ENCODE measurements at places on chromosomes 6 and 20. TPM values are rescaled to one million over a fixed set of nuclear protein-coding genes. Genes with fewer than 3 reads are reported as not detected.

The XRN2 gene
- 18.4 TPM for total RNA-seq

GRCh38 chr20:53048387-53048786 is 76.2 kb downstream of the TSHZ2 start:
- no peak for DNase-seq

The FAM184A gene
- 3.8 TPM for total RNA-seq

The PRND gene
- total RNA-seq = not detected

DNA sequence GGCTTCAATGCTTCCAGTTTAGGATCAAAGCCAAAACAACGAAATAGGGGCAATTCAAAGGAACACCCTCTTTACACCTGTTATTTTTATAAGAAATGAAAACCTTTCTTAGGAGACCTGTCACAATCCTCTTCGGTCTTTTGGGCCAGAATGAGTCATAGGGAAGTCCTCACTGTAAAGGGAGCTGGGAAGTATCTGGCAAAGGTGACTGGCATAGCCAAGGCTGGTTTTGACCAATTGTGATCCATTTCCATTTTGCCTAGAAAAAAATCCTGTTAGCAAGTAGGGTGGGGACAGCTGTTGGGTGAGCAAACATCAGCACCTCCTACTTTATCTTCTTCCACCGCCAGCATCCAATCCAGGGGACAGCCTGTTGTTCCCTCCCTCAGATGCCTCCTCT is 343.2 kb upstream of the SULF2 start:
- no peak for DNase-seq

The CLIC1 gene
- 37.7 TPM for total RNA-seq

The PARD6B gene
- total RNA-seq = 10.9 TPM

The SLC35F1 gene
- total RNA-seq = not detected

DNA sequence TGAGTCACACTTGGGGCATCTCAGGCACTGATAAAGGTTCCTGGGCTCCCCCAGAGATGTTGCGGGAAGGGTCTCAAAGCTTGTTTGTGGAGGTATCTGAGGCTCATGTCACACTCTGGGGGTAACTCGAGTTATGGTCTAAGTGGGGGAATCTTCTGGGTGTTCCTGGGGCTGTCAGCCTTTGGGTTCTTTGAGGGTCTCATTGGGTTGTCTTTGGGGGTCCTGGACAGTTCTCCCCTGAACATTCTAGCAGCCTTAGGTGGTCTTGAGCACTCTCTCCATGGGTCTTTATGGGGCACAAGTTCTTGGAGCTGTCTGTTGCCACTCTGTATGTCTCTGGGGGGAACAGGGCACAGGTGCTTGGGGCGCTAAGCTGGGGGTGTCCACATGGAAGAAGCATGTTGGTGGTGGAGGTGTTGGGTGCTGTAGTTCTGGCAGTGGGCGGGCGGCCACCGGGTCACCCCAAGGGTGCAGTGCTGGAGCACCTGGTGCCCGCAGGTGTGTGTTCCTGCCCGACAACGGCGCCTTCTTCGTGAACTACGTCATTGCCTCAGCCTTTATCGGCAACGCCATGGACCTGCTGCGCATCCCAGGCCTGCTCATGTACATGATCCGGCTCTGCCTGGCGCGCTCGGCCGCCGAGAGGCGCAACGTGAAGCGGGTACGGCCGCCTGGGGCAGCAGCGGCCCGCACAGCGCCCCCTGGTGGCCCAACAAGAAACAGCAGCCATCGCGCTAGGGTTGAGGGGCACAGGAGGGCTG is 7.1 kb upstream of the CAPN11 start:
- DNase-seq = peak; percentile 76

DNA sequence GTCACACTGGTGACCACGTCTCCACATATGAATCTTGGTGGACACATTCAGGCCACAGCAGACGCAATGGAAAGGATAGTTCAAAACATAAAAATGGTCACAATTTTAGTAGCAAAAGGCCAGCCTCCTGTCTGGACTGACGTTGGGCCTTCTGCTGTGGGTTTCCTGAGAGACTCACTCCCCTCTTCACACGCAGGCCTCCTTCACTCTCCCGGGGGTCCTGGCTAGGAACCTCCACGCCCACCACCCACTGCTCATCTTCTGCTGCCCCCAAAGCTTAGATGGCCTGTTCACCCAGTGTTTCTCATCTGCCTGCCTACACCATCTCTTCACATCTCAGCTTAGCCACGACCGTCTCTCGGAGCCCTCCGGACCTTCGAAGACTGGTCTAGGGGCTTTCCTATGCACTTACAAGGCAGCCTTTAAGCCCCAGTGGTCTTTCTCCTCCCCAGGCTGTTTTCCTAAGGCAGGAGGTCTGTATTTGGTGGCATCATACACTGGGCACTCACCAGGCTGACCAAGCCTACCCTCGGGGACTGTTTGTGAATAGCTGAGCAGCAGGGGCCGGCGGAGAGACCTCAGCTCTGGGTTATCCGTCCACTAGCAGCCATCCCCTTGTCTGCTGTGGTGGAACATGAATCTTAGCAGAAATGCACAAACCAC is 46.6 kb upstream of the AFDN start:
- DNase-seq = no peak

DNA sequence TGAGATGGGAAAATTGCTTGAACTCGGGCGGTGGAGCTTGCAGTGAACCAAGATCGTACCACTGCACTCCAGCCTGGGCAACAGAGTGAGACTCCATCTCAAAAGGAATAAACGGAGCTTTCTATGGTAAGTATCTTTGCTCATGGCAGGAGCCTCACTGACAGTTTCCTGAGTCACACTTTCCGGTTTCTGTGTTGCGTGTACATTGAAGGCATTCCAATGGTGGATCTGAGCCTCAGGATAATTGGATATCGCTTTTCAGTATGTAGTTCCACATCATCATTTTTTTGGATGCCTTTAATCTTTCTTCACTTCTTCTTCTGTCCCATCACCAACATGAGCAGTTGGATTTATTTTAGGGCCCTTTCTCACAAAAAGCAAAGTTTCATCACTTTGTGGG is 28.6 kb upstream of the GTSF1L start:
- no peak for DNase-seq

DNA sequence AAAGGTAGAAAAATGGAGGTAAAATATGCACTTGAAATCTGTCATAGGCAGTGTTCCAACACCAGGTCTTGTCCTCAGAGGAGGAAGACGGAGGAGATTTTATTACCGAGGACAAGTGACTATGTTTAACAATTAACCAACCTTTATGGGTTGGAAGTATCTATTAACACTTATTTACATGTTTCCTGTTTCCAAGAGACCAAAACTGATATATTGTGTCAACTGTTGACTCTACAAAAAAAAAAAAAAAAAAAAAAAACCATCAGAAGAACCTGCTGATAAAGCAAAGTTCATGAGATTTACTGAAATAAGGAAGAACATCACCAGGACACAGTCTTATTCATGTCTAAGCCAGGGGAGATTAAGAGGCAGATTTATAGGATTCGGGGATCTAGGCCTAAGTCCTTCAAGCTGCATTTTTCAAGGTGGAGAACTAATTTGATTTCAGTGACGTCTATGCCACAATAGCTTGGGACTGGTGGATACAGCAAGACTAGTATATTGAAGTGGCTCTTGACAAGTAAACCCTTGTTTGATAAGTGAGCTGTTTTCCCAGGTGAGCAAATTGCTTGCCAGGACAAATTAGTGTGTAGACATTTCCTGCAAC is 126.6 kb upstream of the NAA20 start:
- DNase-seq = no peak

GRCh38 chr6:15456422-15456821 is 206.4 kb downstream of the DTNBP1 start:
- no peak for DNase-seq

GRCh38 chr6:39289490-39289889 is 24.7 kb downstream of the KCNK17 start:
- no peak for DNase-seq

- DNase-seq = no peak
Measured at GRCh38 chr20:665276-665675, 10.3 kb downstream of the SCRT2 start.

- DNase-seq = no peak
Measured at GRCh38 chr20:35215066-35215956, 11.2 kb upstream of the MMP24 start.

The TAGAP gene
- 0.45 TPM for total RNA-seq

- no peak for DNase-seq
Measured at GRCh38 chr20:23654000-23654399, 16.2 kb upstream of the CST3 start.

The FAM83D gene
- 2.9 TPM for total RNA-seq

- no peak for DNase-seq
Measured at GRCh38 chr6:69289689-69290495, 506.9 kb downstream of the LMBRD1 start.

DNA sequence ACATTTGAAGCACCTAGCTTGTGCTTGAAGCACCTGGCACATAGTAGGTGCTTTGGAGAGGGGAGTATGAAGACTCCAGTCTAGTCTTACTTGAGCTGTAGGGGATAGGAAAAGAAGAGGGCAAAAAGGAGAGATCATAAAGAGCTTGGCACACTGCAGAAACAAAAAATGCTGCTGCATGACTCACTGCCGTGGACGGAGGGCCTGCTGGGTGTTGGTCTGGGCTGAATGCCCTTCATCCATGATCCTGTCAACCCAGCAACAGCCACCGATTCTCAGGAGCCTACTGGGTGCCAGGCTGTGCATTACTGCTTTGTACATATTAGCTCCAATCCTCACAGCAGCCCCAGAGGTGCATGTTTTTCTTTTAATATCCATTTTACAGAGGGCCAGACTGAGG is 6.0 kb downstream of the PDYN start:
- no peak for DNase-seq

The KCNK5 gene
- 62.3 TPM for total RNA-seq

GRCh38 chr20:19928328-19929011 is 88.7 kb upstream of the NAA20 start:
- DNase-seq = no peak

The FAM83B gene
- total RNA-seq = 0.15 TPM

- peak; percentile 68 for DNase-seq
Measured at GRCh38 chr6:167824591-167825331, 1.9 kb upstream of the AFDN start.

DNA sequence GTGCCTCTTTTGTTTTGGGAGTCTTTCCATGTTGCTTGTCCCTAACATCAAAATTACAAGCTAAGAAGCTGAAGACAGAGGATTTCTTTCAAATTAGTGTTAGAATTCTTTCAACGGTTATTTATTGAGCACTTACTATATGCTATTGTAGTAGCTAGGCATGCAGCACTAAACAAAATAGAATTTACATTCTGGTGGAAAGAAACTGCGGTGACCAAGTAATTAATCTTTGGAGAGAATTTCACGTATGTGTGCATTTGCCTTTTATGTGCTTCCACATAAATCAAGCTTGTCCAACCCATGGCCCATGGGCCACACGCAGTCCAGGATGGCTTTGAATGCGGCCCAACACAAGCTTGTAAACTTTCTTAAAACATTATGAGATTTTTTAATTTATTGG is 33.0 kb upstream of the DUSP22 start:
- DNase-seq = no peak

GRCh38 chr20:50012282-50013263 is 29.8 kb downstream of the SNAI1 start:
- no peak for DNase-seq

The CCDC170 gene
- 0.45 TPM for total RNA-seq

- DNase-seq = no peak
Measured at GRCh38 chr6:40474937-40475336, 112.2 kb downstream of the LRFN2 start.

DNA sequence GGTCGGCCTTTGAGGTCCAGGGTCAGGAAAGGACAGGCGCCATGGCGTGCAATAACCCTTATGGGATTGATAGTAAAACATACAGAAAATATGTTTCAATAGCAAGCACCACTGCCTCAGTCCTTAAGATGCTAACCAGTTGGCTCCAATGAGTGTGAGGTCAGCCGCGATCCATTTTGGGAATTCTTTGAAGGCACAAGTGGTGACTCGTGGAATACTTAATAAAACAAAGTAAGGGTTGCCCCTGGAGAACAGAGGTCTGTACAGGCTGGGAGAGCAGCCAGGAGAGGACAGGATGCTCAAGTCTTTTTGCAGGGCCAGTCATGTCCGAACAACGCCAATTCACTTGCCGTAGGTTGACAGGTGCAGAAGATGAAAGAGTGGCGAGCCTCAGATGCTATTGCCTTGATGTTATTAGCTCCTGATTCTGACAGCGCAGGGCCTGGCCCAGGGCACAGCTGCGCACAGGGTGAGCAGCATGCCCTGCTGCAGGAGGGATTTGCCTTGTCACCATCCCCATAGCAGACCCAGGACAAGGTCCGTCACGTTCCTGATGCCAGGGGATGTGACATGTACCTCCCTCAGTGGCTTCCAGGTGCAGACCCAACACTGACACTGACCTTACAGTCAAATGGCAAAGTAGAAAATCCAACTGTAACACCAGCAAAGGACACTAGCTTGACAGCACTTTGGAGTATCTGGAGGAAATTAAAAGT is 21.8 kb downstream of the SYNDIG1 start:
- peak; percentile 11 for DNase-seq

The TBXT gene
- not detected for total RNA-seq

DNA sequence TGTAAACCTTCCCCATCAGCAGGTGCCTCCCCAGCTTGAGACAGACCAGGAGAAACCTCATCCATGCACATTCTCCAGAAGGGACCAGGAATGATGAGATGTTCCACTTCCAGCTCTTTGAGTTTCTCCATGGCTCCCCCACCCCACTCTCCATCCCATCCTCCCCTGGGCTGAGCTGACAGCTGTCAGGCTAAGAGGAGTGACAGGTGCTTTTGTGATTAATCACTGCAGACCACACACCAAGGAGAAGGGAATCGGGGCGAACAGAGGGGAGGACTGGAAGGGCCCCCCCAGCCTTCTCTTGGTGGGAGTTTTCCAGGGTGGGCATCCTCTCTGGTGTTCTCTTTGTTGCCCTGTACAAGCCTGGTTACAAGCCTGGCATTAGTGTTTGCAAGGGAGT is 56.1 kb upstream of the ZFAND3 start:
- DNase-seq = no peak

The PRDM13 gene
- not detected for total RNA-seq

DNA sequence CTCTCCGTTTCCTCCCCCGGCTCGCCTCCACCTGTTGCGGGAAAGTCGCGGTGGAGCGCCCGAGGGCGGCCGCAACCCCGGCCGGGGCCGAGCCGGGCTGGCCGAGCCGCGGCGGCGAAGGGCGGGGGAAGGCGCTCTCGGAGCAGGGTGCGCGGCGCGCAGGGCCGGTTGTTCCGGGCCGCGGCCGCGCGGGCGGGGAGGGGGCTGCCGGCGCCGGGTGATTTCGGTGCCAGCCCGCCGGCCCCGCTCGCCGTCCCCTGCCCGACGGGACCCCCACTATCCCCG is 235 bp downstream of the MAP7 start:
- no peak for DNase-seq

The DDRGK1 gene
- 71.0 TPM for total RNA-seq

- no peak for DNase-seq
Measured at GRCh38 chr6:157182503-157183264, 140.6 kb downstream of the TMEM242 start.

GRCh38 chr6:108584323-108584722 is 23.6 kb downstream of the FOXO3 start:
- DNase-seq = no peak

DNA sequence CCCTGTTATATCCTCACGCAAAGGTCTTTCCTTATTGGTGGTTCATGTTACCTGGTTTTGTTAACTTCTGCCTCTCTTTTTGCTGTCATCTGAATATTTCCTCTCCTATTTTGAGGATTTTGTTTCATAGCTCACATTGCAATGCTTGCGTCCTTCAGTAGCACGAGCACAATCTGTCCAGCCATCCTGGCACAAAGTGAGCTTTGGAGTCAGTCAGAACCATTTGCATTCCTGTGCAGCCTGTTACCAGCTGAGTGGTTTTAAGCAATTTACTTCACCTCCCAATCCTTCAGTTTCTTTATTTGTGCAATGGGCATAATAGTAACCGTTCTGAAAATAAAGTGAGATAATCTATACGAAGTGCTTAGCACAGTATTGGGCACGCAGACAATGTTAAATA is 42.7 kb downstream of the AKAP7 start:
- no peak for DNase-seq
